ENCODE measurements at places on chromosomes 7 and 10.

- no peak for DNase-seq
These were observed 5.0 kb upstream of the TASOR2 start for GRCh38 chr10:5679606-5680005.

DNA sequence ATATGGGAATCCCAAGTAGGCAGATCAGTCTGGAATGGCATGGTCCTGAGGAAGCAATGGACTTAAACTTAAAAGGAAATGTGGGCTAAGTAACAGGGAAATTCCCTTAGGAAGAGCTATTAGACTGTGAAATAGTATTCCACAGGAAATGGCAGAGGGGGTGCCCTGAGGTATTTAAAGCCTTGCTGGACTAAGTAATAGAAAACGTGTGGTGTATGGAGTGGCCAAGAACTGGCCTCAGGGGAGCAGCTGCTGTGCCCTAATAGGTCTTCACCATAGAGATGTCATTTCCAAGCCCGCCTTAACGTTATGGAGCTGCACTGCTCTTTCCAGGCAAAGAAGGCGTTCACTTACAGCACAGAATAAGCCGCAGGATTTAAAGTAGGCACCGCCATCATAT, 365.2 kb upstream of the ZMIZ1 start:
- no peak for DNase-seq

- no peak for DNase-seq
These were observed 820.7 kb downstream of the GRID1 start for GRCh38 chr10:85545874-85546273.

DNA sequence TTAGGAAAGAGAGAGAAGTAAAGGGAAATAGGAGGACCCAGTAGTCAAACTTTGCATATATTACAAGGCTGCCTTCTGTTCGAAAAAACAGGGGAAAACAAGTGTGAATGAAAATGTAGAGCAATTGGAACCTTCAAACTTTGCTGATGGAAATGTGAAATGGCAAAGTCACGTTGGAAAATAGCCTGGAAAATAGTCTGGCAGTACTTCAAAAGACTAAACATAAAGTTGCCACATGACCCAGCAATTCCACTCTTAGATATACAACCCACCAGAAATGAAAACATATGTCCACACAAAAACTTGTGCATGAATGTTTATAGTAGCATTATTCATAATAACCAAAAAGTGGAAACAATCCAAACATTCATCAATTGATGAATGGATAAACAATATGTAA, 78.6 kb upstream of the IFRD1 start:
- no peak for DNase-seq

- DNase-seq: no peak
These were observed 22.4 kb upstream of the ZNF488 start for GRCh38 chr10:47406548-47406869.

DNA sequence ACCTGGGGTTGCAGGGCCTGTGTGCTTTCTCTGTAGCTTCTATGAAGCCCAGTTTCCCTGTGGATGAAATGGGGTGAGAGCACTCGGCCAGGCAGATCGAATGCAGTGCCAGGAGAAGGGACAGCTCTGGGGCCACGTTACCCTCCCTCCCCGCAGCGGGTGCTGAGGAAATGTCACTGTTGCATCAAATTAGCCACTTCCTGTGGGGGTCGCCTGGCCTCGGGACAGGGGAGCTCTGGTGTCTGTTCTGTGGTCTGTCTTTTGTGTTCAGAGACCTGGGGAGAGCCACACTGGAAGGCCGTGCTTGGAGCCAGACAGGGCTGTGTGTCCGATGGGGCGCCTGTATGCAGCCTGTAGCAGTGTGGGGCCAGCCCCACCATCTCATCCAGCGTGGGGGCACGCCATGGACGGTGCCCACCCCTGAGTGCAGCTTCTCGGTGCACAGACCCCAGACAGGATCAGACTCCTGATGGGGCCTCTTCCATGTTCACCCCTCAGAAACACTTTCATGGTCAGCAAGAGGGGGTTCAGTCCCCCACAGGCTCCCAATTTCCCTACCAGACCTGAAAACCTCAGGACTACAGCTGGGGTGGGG, 13.6 kb downstream of the TTYH3 start:
- no peak for DNase-seq

DNA sequence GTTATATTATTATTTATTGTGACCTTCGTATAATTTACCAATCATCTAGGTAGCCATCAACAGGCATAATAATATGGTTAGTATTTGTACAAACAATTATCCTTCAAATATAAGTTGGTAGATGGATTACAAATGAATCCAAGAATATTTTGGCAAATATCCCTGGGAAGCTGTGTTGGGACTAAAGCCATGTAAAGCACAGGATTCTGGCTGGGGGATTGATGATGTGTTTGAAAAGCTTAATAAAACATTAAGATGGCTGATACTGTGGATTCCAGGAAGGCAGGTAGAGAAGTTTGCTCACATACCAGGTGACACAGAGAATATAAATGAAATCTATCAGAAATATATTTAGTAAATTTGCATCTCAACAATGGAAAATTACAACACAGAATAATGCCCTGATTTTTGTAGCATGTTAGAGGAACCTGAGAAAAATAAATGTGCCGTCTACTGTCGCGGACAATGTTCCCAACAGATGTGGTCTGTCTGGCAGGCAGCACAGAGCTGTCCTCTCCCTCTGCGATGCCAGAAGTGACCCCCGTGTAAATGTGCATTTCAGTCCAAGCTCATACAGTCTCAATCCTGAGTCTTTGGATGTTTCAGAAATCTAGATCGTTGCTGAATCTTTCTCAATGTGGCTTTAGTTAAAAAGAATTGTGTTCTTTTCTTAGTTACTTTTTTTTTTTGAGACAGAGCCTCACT, 125.0 kb downstream of the TEX36 start:
- DNase-seq: no peak

DNA sequence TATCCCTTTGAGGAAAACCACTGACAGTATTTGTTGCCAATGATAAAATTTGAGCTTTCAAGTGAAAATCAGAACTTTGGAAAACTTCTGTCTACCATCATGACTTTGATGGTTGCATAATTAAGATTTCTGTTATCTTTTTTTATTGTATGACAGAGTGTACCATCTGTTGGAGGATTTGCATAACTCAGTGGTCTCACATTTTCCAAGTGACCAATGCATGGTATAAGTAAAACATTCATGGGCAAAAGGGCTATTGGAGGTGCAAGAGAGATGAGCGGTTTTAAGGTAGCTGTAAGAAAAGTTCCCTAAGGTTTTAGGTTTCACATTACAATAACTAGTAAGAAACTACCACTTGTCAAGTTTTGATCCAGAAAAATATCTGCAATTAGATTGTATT, 625.3 kb downstream of the PARD3 start:
- no peak for DNase-seq
